ENCODE measurements at places on chromosomes 11 and 22.

- DNase-seq = peak; percentile 79
These were observed 1.8 kb downstream of the ALKBH8 start for GRCh38 chr11:107563702-107564101.

- no peak for DNase-seq
These were observed 467.6 kb downstream of the SOX6 start for GRCh38 chr11:15888556-15889345.

GRCh38 chr11:104682206-104682605 is 216.1 kb downstream of the CASP12 start:
- DNase-seq = no peak

DNA sequence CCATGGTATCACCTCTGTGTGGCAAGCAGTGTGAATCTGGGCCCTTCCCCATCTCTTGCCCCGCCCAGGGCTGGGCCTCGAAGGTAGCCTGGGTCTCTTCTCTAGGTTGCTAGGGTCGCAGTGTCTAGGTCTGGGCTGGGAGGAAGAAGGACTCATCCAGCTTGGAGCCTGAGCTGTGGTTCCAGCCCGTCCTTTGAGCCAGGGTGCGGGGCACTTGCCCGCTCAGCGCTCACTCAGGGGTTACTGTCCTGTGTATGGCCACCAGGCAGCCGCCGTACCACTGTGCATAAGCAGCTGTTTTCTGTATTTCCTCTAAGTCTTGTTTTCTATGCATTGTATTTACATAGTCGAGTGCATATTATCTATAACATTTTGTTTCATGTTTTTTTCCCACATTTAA is 160.9 kb downstream of the TBC1D22A start:
- DNase-seq = no peak

DNA sequence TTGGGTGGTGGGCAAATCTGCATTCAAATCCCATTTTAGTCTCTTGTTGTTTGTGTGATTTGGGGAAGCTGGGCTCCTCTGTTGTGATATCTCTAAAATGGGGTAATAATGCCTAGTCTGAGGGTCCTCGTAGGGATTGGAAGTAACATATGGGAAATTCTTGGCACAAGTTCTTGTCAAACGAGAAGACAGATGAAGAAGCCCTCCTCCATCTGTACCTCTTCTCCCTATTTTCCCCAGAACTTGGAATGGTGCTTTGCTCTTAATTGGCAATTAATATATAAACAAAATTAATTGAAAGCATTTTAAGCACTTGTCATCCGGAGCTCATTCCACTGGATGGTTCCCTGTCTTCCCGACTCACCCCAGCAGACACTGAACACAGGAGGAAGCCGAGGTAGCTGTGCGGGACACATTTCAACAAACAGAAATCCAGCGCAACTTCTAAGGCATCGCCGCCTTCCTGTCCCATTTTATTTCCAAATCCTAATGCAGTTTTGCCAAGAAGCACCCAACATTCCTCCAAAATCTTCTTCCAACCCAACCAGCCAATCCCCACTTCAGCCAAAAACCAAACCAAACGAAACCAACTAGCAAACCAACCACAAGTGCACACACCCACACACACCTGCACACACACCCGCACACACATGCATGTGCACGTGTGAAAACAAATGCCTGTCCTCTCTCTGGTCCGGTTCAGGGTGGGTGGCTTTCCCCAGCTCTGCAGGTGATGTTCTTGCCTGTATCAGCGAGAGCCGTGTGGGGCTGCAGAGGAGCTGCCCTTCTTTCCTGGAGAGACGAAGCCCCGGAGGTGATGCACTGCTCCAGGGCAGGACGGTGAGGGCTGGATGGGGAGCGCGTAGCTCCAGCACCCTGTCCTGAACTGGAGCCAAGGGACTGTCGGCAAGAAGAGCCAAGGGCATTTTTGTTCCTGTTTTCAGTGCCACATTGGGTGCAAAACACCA is 100.8 kb upstream of the B3GAT1 start:
- no peak for DNase-seq

DNA sequence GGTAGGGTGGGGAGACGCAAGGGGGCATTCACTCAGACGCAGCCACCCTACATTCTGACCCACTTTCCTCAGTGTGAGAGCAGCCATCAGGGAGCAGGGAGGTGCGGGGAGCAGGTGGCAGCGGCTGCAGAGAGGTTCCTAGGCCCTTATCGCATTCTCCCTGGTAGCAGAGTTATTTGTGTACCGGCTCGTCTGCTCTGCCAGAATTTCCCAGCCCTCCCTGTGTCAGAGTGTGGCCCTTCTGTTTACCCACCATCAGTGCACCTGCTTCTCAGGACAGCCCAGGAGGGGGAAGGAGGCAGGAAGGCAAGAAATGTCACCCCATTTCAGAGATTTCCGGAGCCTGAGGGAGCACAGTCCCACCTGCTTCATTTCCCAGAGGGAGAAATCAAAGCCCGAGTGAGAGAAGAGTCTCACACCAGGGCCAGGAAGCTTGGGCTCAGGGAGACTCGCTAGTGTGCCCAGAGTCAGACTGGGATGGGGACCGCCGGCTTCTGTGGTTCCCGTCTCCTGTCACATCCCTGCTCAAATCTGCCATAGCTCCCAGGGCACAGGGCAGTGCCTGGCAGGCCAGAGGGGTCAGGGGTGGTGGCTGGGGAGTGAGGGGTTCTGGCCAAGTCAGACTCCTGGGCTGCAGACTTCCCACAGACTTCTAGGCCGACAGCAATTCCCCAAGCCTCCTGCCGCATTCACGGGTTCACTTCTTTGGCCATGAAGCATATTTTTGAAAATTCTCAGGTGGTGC is 49.7 kb downstream of the ARRB1 start:
- DNase-seq = no peak
